ENCODE measurements at places on chromosomes 3 and 15.

DNA sequence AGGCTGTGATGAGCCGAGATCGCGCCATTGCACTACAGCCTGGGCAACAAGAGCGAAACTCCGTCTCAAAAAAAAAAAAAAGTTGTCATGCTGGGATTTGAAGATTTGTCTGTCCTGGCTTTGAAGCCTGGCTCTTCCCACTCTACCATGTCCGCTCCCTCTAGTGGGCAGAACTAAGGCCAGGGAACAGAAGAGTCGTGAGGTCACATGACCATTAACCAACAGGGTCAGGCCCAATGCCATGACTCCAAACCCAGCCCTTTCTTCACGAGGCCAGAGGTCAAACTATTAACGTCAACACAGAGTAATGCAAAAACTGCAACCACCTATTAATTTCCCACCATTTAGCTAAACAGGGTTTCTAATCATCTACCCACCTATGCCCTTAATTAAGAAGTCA is 212.1 kb downstream of the ADAMTS17 start:
- no peak for DNase-seq

DNA sequence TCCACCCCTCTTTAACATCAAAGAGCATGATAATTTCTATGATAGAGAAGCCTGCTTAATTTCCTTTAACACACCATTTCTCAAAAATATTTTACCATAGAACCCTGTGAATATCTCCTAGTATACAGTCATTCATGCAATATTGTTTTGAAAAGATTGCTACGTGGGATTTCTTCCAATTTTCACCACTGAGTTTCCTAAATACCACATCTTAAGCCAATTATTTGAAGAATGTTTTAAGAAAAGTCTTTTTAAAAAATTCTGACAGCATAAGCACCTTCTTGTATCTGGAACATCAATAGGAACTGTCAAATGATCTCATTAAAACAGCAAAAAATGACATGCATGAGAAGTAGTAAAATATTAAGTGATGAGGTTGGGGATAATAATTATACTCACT is 1126.7 kb downstream of the TUSC7 start:
- DNase-seq: no peak

GRCh38 chr3:194446754-194447153 is 40.0 kb downstream of the ATP13A3 start:
- no peak for DNase-seq

DNA sequence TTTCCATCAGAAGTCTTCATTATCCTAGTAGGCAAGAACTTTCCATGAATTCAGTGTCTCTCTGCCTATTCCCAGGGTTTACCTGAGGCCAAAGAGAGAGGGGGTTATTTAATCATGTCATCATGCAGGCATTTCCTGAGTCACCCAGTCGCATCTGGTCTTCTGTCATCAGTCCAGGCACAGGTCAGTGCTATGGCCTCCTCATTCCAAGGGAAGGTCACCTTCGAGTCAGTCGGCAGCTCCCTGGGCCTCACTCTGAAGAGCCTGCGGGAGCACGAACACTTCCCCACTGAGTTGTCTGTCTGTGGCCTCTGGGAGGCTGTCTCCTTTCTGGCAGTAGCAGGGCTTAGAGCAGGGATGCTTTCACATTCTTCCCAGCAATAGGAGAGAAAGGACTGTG is 26.2 kb upstream of the LRTM1 start:
- no peak for DNase-seq

GRCh38 chr3:125257536-125257935 is 45.0 kb upstream of the SLC12A8 start:
- no peak for DNase-seq

- DNase-seq: no peak
Observed at GRCh38 chr3:64046592-64046991, 23.3 kb upstream of the PSMD6 start.

- no peak for DNase-seq
Observed at GRCh38 chr3:104992676-104993075, 374.0 kb upstream of the ALCAM start.

- DNase-seq: no peak
Observed at GRCh38 chr3:138220242-138220641, 33.1 kb downstream of the ARMC8 start.

GRCh38 chr3:14605744-14606143 is 45.8 kb upstream of the CCDC174 start:
- DNase-seq: no peak

DNA sequence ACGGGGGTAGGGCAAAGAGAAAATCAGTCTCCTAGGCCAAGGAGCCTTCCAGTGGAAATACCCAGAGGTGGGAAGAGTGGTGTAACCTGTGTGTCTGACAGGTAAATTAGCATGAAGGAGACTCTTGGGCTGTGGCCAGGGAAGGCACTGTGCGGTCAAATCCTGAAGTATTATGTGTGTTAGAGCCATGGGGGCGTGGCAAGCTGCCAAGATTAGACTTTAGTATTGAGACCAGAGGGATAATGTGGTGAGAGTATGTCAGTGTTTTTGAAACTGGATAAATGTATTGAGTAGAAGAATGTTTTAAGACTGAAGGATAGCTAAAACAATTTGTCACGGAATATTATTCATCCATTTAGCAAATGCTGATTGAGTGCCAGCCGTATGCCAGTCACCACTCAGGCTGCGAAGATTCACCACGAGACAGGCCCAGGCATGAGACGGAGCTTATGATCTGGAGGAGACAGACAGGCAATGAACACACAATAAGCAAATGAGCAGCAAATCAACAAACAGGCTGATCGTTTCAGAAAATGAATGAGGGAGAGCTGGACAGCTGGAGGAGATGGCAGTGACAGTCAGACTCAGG is 445.9 kb downstream of the MCTP2 start:
- no peak for DNase-seq

GRCh38 chr3:42216931-42217333 is 49.1 kb downstream of the CCK start:
- DNase-seq: no peak

DNA sequence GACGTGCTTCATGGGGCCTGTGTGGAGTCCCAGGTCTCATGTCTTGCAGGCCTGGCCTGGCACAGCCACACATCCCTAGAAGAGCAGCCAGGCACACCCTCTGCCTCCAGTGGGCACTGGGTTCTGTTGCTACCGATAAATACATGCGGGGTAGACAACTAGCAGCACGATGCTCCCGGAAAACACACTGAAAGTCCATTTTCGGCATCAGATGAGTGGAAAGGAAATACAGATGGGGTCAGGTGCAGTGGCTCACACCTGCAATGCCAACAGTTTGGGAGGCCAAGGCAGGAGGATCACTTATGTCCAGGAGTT is 165.1 kb downstream of the NSMCE3 start:
- no peak for DNase-seq

DNA sequence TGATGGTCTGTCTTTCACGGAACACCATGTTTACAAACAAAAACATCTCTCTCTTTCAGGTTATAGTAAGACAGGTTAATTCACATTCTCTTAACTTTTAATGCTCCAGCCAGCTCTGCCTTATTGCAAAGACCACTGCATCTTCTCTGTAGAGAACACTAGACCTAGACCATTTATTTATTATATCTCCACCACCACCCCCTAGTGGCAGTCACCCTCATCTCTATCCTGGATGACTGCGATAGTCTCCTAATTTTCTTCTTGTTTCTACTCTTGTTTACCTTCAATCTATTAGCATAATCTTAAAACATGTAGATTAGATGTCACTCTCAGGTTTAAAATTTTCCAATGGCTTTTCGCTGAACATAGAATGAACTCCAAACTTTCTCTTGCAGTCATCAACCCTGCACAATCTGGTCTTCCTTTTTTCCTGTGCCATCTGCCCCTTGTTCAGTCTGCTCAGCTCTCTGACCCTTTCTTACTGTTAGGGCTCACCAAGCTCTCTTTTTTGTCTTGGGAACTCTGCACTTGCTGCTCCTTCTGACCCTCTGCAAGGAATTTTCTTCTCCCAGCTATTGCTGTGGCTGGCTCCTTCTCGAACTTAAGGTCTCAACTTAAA is 155.6 kb downstream of the SQOR start:
- DNase-seq: no peak

GRCh38 chr3:110430146-110430545 is 641.5 kb upstream of the NECTIN3 start:
- DNase-seq: no peak

GRCh38 chr15:82789491-82789890 is 16.4 kb downstream of the FSD2 start:
- no peak for DNase-seq

- no peak for DNase-seq
Observed at GRCh38 chr3:195197765-195198425, 73.1 kb downstream of the XXYLT1 start.

Measured in effector memory CD4-positive, alpha-beta T cell (primary cell).